ENCODE measurements at places on chromosomes 13 and 19.
A peak's percentile ranks its signal among the peaks of the same experiment; 100 is the strongest.

GRCh38 chr19:46298479-46299003 lies 1.7 kb downstream of the HIF3A start:
- no peak for DNase-seq

GRCh38 chr19:13729859-13730258 lies 34.5 kb upstream of the MRI1 start:
- DNase-seq, result no peak

DNA sequence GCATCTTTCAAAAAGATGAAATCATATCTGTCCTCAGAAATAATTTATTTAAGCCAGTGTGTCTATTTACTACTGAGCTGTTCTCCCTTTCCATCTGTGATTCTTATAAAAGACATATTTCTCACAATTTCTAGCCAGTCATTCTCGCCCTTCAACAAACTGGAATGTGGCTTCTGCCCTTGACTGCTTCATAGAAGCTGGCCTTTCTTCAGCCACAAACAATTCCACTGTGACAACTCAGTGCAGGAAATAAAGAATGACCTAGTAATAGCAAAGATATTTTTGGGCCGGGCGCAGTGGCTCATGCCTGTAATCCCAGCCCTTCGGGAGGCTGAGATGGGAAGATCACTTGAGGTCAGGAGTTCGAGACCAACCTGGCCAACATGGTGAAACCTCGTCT lies 655.5 kb downstream of the PCDH9 start:
- no peak for DNase-seq

DNA sequence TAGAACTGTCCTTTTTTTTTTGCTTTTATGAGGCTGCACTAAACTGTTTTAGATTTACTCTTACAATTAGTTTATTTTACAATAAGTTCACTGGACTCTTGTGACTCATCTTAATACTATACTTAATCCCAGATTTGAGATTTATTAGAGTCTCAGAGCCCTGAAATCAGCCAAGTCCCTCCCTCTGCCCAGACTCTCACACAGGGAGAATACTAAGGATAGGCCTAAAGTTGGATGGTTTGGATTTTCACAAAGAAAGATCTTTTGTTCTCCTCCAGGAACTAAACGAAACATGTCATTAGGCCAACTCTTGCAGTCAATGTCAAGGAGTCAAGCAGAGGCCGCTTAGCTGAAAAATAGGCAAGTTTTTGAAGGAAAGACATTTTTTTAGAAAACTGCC lies 42.7 kb upstream of the MIR17HG start:
- DNase-seq, result no peak

DNA sequence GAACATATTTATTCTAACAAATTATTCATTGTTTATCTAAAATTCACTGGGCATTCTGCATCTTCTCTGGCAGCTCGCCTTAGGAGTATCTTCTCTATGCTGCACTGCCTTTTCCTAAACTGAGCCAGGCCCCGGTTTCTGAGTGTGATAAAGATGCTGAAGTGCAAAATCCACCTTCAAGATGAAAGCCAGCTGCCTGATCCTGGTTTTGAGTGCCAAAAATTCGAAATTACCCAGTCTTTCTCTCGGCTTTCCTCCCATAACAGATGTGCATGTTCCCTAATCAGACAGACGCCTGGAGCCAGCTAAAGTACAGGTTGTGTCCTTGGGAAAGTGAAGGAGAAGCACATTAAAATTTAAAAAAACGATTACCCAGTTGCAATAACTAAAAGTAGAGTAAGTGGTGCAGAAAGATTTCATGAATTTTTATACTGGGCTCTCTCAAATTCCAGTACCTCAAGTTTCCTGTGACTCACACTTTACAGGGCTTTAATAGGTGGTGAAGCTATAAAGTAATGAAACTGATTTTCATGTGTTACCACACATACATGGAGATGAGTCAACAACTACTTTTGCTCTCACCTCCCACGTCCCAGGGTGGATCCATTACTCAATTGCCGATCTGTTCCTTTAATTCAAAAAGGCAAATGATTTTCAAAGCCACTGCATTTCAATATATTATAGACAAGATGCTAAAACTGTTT lies 65.0 kb upstream of the GTF2F2 start:
- DNase-seq, result peak; percentile 66

DNA sequence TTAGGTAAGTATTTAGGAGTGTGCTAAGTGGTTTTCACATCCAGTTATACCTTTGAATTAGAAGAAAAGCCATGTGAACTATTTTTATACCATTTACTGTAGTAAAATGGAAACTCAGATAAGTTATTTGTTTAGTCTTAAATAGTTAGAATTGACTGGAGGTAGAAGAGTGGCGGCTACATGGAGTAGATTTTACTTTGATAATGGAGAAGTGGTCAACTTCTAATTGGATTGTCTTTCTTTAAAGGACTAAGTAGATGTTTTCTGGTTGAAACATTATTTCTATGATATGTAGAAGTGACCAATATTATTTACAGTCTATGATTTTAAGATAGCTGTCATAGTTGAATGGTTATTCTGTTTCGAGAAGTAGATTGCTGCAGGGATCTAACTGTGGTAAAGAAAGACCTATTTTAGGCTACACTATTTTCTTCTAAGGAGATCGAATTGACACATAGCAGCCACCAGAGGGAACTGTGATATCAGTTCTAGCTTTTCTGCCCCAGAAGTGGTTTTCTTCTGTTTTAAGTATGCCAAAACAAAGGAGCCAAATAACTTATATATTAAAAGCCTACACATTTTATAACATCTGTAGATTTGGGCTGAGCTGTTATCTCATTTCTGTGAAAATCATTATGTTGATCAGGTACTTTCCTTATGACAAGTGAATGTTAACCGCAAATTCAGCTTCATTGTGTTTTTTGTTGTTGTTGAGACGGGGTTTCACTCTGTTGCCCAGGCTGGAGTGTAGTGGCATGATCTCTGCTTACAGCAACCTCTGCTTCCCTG lies 26.1 kb downstream of the ZMYM2 start:
- DNase-seq, result peak; percentile 4

GRCh38 chr13:19618977-19619376 lies 14.5 kb upstream of the MPHOSPH8 start:
- no peak for DNase-seq

DNA sequence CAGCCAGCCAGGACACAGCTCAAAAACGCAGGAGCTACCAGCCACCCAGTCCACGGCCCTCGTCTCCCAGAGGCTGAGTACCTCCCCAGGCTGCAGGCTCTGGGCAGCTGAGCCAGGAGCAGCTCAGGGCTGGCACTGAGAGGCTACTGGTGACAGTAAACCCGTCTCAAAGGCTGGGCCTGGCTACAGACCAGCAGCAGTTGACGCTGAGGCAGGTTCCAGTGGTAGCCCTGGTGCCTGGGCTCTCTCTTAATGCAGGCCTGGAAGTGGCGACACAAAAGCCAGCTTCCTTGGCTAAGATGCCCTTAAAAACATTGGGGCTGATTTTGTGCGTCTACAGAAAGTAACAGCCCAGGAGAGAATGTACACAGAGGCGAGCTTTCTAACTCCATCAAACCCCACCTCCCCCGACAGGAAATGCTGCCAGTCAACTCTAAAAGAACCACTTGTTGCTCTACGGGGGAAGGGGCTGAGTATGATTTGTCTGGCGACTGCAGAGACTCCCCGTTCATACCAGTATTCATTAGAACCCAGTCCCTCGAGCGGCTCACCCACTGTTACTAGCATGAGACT lies 126.3 kb downstream of the STK24 start:
- DNase-seq, result no peak

GRCh38 chr13:114023716-114024602 lies 50.1 kb upstream of the C13orf46 start:
- DNase-seq, result no peak

DNA sequence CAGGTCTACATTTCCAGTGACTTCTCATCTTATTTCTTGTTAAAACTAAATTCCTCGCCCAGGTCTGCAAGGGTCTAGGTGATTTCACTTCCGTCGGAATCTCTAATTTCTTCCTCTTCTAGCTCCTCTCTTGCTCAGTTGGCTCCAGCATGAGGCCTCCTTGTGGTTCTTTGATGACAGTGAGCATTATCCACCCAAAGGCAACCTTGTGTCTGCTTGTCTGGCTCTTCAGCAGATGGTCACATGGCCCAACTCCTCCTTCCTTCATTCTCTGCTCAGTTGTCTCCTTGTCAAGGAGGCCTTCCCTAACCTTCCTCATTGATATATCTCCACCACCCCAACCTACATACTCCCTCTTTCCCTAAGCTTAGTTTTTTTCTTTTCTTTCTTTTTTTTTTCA lies 1391.4 kb downstream of the EFNB2 start:
- DNase-seq, result no peak

- no peak for DNase-seq
Measured at GRCh38 chr19:15893477-15893876, 4.4 kb downstream of the CYP4F2 start.

DNA sequence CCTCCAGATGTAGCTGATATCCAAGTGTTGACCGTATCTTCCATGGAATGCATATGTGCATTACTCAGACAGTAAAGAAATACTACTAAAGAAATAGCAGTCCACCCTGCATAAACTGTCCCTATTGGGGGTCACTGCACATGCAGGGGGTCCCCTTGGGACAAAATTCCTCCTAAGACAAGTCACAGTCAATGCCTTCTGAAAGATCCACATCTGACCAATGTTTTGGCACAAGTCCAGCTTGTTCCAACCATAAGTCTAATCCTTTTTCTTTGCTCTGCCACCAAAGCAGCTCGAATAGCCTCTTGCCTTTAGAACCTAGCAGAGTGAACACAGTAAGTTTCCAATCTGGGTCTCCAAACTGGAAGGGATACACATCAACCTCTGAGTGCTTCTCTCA lies 87.9 kb downstream of the DIAPH3 start:
- DNase-seq, result no peak

GRCh38 chr13:33206425-33206824 lies 79.1 kb downstream of the STARD13 start:
- DNase-seq, result no peak

GRCh38 chr19:46616631-46617322 lies 8.1 kb downstream of the PTGIR start:
- DNase-seq, result peak; percentile 60

DNA sequence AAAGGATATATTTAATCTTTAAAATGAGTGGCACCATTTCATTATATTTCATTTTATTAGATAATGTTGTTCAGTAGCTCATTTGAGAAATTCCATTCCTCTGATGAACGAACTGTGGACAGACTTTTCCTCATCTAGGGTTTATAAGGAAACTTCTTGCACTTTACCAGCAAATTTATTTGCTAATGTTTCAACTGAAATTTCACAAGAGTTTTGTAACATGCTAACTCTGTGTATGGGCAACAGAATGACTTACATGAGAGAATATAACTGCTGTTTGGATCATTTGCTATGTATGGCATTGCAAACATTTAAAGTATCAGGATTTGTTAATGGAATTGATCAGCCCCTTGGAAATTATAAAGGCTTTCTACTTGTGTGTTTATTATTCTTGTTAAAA lies 3.7 kb upstream of the IRS2 start:
- DNase-seq, result no peak

GRCh38 chr19:43649514-43649913 lies 9.9 kb upstream of the CADM4 start:
- DNase-seq, result no peak

- no peak for DNase-seq
Measured at GRCh38 chr13:27966641-27967202, 2.4 kb downstream of the CDX2 start.

GRCh38 chr19:46063201-46063600 lies 22.4 kb upstream of the IGFL4 start:
- DNase-seq, result no peak

DNA sequence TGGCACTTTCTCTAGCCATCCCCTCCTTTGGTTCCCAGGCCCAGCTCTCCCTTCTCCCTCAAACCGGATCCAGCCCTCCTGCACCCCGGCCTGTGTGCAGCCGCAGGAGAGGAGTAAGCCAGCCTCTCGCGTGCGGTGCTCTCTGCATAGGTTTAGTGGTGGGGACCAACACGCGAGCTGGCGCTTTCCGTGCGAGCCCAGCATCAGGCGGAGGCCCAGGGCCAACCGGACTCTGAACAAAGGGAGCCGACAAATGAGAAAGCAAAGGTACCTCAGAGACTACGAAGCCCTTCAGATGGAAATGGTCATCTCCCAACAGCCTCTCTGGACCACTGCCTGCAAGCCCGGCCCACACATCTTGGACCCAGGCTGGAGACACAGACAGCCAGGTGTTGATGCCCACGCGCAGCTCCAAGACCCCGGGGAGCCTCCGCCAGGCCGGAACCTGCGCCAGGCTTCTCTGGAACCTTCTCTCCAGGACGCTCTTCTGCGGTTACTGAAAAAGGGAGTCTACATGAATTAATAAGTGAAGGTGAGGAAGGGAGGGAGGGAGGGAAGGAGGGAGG lies 16.5 kb upstream of the LATS2 start:
- DNase-seq, result no peak

DNA sequence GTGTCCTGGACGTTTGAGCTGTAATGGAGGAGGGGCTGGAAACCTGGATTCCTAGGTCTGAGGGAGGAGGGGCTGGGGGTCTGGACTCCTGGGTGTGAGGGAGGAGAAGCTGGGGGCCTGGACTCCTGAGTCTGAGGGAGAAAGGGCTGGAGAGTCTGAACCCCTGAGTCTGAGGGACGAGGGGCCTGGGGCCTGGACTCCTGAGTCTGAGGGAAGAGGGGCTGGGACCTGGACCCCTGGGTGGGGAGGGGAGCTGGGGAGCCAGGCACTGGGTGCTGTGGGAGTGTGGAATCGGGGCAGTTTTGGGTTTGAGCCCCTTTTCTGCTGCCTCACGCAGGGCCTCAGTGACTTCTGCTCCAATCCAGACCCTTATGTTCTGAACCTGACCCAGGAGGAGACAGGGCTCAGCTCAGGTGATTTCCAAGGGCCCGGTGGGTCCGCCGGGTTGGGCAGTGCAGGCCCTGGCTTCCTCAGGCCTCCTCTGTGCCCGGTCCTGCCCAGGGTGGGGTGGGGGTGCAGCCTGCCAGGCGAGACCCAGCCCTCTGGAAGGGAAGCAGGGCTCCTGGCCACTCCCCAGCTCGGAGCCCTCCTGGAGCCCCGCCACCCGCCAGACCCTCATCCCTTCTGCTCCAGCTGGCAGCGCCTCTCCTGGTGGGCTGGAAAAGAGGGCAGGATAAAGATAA lies 14.4 kb downstream of the TTYH1 start:
- no peak for DNase-seq

- DNase-seq, result no peak
Measured at GRCh38 chr13:44903574-44903985, 85.7 kb downstream of the NUFIP1 start.

- no peak for DNase-seq
Measured at GRCh38 chr19:42568006-42568405, 26.7 kb downstream of the CEACAM8 start.

DNA sequence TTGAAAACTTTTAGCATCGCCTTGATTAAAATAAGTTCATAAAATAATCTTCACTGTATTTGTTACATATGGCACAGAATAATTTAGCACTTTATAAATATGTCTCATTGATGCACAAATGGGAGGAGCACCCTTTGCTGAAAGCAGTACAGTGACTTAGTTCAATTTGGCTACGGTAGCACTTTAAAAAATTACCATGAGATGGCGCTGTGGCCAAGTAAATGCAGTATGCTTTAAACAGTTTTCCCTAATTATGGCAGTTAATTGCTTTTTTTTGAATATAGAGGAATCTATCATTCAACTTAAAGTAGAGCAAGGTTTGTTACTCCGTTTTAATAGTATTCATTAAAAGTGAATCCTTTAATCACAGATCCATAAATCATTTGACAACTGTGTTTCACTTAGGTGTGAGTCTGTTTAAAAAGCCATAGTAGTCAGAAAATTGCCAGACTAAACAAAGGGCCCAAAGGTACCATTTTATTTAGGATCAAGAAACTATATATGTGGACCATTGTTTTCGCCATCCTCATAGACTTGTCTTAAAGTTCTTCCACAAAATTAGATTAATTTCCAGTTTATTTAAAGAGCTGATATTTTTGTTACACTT lies 34.7 kb upstream of the ESD start:
- DNase-seq, result peak; percentile 56
